Stomach (tissue), 19 donors: ENCODE measurements at places on chromosomes 16 and 17.
A peak's percentile ranks its signal among the peaks of the same experiment; 100 is the strongest.

DNA sequence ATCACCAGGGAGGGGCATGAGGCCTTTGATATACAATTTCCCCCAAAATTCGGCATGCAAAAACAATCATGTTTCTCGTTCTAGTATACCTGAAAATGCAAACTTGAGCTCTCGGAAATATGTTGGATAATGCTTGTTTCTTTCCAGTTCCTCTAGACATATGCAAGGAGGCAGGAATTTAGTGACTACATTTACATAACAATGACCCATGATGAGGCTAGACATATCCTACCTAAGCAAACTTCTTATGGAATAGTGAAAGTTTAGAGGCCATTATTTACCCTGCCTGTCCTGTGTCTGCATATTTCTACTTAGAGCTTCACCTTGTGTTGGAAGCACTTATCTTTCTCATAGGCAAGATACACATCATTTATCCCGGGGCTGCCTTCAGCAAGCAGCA lies 514.6 kb downstream of the KCNJ2 start:
- no peak for DNase-seq

- peak; percentile 18 for DNase-seq
Measured at GRCh38 chr16:14070555-14070876, 603 bp upstream of the MRTFB start.

GRCh38 chr16:27378871-27379481 lies 23.0 kb upstream of the IL21R start:
- DNase-seq: no peak

GRCh38 chr17:3667366-3668278 lies 756 bp downstream of the TAX1BP3 start:
- peak; percentile 97 for DNase-seq

GRCh38 chr16:69219279-69219678 lies 32.3 kb downstream of the SNTB2 start:
- DNase-seq: no peak
